IPS DF 6.9 (cell line): ENCODE measurements at places on chromosomes 16 and 17.

DNA sequence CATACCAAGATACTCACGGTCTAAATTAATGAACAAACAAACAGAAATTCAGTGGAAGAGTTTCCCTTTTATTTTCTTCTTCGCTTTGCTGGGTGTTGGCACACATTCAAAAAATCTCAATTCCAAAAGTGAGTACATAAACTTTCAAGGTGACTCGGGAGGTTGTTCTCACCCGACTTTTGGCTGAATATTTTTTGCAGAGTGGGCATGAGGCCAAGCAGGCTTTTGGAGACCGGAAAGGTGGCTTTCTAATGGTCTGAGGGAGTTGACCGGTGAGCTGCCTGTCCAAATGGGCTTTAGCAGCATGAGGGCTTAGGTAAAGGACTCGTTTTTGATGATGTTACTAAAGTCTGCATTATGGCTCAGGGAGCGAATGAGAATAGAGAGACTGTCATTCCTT is 318.7 kb downstream of the CPPED1 start:
- DNase-seq = no peak

DNA sequence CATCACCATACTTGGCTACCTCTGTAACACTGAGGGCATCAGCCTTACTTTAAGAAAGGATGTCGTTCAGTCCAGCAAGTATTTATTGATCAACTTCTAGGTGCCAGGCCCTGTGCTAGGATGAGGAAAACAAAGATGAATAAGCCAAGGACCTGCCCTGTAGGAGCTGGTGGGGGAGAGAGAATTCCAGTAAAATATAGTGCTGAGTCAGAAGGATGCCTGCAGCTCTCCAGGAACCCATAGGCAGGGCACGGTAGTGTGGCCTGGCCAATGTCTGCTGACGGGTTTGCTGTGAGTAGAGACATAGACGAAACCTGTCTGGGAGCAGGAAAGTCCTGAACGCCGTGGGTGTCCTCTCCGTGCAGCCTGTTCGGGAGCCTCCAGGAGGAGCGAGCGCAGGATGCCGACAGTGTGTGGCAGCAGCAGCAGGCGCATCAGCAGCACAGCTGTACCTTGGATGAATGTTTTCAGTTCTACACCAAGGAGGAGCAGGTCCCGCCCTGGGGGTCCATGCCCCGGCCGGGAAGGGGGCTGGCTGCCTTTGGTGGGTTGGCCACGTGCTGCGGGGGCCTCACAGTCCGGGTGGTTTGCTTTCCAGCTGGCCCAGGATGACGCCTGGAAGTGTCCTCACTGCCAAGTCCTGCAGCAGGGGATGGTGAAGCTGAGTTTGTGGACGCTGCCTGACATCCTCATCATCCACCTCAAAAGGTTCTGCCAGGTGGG is 55.6 kb downstream of the USP43 start:
- no peak for DNase-seq

DNA sequence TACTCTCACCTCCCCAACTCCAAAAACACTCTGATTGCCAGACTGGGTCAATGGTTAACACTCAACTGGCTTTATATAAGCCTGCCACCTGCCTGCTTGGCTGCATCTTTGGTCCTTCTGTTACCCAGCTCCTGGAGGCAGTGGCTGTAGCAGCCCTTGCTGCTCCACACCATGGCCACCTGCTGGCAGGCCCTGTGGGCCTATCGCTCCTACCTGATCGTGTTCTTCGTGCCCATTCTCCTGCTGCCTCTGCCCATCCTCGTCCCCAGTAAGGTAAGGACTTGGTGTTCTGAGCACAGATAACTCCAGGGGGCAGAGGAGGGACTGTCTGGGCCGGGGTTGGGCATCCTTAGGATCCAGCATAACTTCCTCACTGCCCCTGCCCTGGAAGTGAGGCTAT is at the start of gene SLC13A2:
Gene SLC13A2, plus strand, starts transcription at position 103 of the 400 bp plus-strand sequence. Its CDS starts 69 bp downstream, at position 172.
- no peak for DNase-seq

- DNase-seq = no peak
Measured at GRCh38 chr17:30908717-30909420, 2.8 kb upstream of the TEFM start.

- DNase-seq = peak; percentile 96
Measured at GRCh38 chr16:11636172-11636721, 32.0 kb upstream of the SNN start.

GRCh38 chr16:81251871-81252270 is 13.4 kb downstream of the BCO1 start:
- no peak for DNase-seq

DNA sequence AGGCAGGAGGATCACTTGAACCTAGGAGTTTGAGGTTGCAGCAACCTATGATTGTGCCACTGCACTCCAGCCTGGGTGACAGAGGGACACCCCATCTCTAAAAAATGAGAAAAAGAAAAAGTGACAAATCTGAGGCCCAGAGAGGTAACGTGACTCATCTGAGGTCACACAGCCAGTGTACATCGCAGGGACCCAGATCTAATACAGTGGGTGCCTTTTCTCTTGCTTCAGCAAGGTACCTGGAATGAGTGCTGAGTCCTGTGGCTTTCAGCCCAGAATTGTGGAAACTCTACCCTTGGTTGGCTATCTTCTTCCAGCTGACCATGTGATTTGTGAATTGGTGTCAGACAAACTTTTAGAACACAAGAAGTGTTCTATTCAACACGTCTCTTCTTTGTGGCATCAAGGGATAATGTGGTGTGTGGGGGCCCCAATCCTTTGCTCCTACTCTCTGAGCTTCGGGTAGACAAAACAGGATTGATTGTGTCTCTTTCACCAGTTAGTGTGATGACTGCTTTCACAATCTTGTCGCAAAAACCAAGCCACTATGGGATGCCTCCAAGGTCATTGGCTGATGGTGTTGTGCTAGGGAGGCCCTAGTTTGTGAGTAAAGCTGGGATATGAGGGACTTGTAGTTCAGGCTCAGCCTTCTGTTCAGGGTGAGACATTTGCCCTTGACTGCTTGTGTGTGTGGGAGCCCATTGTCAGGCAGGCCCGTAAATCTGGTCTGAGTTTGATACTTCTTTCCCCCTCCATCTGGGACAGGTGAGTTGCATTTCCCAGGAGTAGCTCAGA is 71.0 kb downstream of the MSI2 start:
- no peak for DNase-seq

DNA sequence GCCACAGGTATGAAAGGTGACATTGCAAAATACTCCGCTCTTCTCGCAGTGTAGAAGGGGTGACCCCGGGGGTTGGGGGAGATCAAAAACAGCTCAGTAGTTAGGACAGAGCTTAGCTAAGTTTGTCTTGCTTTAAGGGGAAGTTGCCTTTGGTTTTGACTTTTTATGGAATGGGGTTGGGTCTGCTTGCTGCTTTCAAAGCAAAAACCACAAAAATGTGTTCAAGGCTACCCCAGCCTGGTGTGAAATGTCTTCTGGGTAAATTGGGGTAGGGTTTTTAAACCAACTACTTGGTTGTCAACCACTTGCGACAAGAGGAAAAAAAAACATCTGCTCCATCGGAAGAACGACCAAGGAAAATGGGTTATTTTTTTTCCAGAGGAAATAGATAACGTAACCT is 6.2 kb downstream of the FUS start:
- DNase-seq = no peak

- DNase-seq = no peak
Measured at GRCh38 chr16:89827383-89828198, 684 bp upstream of the SPIRE2 start.

- no peak for DNase-seq
Measured at GRCh38 chr17:81322271-81323082, 27.4 kb upstream of the SLC38A10 start.

- no peak for DNase-seq
Measured at GRCh38 chr17:33615861-33616260, 322.8 kb upstream of the ASIC2 start.

- DNase-seq = no peak
Measured at GRCh38 chr16:31167315-31167714, 12.6 kb upstream of the FUS start.

GRCh38 chr16:9077091-9077809 is 14.2 kb upstream of the HAPSTR1 start:
- DNase-seq = no peak

GRCh38 chr16:82867485-82867884 is 240.7 kb downstream of the CDH13 start:
- no peak for DNase-seq

DNA sequence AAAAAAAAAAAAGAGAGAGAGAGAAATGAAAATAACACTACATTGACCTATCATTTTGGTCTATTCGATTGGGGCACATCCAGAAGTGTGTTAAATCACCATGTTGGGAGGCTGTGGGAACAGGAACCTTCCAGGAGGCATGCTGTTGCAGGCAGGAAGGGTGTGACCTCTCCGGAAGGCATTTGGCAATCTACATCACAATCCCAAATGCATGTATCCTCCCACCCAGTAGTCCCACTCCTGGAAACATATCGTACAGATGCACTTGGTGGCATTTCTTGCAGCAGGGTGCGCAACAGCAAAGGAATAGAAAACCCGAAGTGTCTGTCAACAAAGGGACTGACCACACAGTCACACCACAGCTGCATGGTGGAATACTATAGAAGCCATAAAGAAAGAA is 7.9 kb downstream of the PLLP start:
- no peak for DNase-seq

DNA sequence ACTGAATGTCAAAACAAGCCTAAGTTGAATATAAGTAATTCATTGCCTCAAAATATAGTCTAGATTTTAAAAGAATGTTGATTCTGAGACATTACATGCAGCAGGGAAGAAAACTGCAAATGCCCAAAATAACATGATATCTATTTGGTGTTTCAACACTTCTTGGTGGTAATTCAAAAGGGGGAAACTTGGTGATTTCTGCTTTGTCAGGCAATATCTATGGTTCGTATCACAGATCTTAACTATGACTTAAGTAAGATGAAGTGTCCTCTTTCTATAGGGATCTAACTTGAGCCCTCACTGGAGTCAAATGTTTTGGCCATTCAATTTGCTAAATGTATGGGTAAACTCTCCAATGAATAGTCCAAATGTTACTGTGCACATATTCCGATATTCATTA is 44.6 kb downstream of the GNA13 start:
- DNase-seq = no peak

GRCh38 chr17:28879886-28880571 is 17.5 kb downstream of the FLOT2 start:
- no peak for DNase-seq

GRCh38 chr16:67184453-67184994 is 761 bp upstream of the MATCAP1 start:
- DNase-seq = no peak

- DNase-seq = no peak
Measured at GRCh38 chr16:24908716-24909115, 63.0 kb downstream of the SLC5A11 start.

GRCh38 chr17:2058586-2059546 is 4.0 kb downstream of the HIC1 start:
- peak; percentile 72 for DNase-seq

DNA sequence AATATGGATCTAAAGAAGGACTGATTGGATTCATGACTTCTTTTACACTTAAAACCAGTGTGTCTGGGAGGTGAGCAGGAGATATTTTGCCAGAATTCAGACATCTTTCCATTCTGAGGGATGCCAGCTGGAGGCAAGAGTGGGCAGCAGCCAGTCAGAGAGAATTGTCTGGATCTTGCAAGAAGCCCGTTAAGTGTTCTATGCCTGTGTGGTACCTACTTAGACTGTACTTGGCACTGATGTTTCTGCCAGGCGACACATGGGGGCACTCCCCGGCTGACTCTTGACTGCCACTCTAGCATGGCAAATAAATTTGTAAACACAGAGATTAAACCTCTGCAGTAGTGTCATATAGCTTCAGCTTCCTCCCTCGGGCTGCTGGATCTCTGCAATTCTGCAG is 247.7 kb downstream of the UTP18 start:
- DNase-seq = no peak

DNA sequence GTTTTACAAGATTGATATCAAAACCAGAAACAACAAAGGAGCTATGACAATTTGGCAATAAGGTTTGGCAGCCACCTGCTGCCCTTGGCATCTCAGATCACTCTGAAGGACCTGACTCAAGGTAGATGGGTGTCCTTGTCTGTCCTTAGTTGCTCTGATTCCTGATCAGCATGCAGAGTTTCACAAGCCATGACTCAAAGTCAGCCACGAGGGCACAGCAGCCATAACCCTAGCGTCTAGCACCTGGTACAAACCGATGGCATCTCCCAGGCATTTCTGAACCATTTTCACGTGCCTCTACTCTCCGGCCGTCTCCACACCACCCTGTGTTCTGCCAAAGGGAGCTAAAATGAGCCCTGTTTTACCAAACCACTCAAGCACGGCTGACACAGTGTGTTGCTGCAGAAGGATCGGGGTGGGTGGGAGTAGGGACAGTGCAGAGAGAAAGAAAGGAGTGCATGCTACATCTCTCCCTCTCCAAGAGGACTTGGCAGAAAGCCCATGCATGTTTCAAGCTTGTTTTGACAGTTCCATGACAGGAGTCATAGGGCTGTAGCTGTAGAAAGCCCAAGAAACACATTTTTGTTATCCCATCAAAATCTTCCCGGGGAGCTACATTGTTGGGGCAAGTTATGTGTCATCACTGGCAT is 297.3 kb downstream of the ABCC12 start:
- no peak for DNase-seq

- DNase-seq = no peak
Measured at GRCh38 chr17:63476459-63476853, 405 bp upstream of the ACE start.

DNA sequence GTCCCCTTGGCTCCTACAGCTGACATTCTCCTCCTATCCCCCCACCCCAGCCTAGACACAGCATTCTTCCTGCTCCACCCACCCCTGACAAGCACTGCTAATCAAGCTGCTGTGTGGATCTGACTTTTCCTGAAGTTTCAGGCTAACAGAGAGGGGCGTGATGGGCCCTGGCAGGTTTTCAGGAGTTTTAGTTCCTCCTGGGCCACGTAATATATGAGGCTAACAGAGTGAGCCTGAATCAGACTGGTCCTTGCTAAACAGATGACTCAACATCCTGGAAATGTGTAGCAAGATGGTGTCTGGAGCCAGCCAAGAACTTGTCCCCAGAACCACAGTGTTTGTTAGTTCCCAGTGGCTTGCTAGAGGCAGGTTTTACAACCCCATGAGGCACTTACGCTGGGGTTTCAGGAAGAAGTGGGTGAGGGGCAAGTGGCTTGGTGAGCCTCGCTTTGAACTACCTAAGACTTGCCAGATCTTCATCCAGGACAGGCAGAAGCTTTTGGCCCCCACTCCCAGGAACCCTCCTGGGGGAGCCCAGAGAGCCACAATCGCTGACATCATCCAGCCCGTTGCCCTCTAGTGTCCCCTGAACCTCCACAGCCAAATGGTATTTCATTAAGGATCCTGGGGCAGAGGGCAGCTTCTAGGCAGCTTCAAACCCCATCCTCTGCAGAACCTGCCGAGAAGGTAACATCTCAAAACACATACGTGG is 15.9 kb downstream of the TMEM92 start:
- DNase-seq = no peak

DNA sequence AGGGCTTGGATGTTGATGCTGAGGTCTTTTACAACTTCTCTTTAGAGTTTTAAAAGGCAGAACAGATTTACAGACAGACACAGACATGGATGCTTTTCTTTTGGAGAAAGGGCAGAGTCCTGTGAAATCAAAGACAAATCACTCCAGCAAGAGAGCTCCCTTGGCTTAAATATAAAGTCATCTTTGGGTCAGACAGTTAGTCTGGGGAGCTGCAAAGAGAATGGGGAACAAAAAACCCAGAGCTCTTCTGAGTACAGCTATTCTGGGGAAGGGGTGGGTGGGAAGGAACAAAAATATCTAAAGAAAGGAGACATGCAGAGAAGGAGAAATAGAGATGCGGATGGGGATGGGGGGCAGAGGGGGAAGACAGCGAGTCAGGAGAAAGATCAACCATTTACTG is 266.6 kb downstream of the XYLT1 start:
- DNase-seq = no peak

GRCh38 chr17:34254651-34255380 is at the start of gene CCL2:
CCL2 (plus strand) TSS chr17:34255285; CDS start chr17:34255350, 65 bp downstream.
- peak; percentile 60 for DNase-seq
